ENCODE measurements at places on chromosomes 1 and 21.

DNA sequence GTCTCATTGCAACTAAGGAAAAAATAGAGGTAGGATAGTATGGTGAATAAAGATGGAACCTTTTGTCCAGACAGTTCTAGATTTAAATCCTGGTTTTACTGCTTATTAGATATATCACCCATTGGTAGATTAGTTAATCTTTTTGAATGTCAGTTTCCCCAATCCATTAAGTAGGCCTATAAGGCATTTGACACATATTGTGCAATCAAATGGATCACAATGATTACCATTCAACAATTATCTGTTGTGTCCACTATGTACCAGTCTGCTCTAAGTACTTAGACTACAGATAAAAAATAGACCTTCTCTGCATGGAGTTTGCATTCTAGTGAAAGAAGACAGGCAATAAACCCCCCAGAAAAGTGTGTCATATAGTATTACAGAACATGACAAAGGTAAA, 6.0 kb upstream of the PALMD start:
- no peak for DNase-seq

- peak; percentile 37 for DNase-seq
These were observed 38.5 kb upstream of the PDE9A start for GRCh38 chr21:42614811-42615351.

DNA sequence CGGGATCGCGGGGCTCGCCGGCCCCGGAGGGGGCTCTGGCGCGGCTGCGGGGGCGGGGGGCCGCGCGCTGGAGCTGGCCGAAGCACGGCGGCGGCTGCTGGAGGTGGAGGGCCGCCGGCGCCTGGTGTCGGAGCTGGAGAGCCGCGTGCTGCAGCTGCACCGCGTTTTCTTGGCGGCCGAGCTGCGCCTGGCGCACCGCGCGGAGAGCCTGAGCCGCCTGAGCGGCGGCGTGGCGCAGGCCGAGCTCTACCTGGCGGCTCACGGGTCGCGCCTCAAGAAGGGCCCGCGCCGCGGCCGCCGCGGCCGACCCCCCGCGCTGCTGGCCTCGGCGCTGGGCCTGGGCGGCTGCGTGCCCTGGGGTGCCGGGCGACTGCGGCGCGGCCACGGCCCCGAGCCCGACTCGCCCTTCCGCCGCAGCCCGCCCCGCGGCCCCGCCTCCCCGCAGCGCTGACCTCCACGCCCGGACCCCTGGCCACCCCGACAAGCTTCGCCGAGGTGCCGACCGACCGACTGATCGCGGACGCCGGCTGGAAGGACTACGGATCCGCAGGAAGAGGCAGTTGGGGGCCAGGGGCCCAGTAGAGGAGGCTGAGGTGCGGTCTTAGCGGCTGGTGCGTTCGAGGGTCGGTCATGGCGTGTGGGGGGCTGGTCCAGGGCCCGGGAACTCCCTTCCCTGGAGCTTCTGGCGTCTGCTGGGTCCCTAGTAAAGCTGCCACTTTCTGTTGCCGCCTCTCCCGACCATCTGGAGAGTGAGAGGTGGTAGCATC, 711 bp downstream of the TRNP1 start:
- no peak for DNase-seq

DNA sequence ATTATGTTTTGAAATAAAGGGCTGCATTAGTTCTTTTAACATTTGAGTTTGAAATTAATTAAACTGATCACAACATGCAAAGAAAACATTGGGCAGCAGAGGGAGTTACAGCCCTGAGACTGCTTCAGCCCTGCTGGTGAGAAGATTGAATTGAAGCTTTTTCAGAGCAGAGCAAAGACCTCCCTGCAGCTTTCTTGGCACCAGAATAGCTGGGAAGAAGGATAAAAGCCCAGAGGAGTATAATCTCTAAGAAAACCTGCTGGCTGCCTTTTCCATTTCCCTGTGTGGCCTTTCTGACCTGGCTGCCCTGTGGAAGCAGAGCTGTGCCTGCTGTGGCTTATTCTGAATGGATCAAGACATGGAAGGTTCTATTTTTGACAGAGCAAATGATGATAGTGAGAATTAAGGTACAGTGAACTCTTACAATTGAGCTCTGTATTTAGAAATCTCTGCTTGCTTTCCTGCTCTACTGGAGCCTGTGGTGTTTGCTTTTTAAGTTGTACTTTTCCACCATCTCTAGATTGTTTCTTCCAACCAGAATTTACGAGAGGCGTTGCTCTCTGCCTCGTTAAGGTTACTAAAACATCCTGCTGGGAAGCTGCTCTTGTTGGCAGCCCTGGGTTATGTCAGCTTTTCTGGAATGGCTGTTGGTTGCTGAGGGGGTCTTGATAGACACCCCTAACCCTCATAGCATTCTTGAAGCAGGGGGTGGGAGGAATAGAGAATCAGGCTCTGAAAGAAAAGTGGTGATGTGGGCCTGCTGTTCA, 9.9 kb downstream of the SNRPE start:
- DNase-seq, result peak; percentile 13

- no peak for DNase-seq
These were observed 1.0 kb upstream of the NADK start for GRCh38 chr1:1779320-1779675.

- DNase-seq, result no peak
These were observed 195.6 kb downstream of the HMCN1 start for GRCh38 chr1:185929776-185930175.

DNA sequence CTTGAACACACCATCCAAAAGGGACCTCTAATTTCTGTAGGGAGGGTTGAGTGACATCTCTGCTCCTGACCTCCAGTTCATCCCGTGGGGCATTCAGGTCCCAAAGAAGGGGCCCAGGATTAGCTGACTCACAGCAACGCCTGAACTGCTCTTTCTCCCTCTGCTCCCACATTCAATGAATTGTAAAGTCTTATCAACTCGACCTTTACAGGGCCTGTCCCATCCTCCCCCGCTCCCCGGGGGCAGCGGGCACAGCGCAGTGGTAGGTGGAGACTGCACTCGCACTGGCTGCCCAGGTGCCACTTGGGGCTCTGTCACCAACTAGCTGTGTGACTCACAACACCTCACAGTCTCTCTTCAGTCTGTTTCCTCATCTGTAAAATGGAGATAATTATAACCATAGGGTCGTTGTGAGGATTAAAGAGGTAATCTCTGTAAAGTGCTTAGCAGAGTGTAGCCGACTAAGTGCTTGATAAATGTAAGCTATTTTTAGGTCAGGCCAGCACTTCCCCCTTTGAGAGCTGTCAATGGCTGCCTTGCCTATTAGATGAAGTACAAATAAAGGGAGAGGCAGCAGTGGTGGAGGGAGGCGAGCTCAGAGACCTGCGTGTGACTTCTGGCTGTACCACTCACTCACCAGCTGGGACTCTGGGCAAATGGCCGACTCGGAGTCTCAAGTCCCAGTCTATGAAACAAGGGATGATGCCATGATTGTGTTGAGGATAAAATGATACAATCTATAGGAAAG, 637 bp upstream of the MYBPHL start:
- no peak for DNase-seq

DNA sequence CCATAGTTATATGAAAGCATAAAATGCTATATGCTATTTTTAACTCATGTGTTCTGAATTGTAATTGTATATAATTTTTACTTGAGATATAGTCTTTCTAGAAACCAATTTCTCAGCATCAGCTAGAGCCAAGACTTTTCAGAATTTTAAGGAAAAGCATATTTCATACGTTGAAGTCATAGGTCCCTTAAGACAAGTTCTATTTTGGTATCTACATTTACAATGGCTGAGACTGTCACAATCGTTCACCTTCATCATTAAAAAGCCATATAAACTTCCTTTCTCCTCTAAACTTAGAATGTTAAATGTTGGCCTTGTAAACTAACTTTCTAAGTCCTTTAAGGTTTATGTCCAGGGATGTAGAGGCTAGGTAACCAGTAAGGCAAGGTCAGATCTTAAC, 104.1 kb downstream of the LRRC40 start:
- no peak for DNase-seq

GRCh38 chr1:49163031-49163430, 386.3 kb upstream of the BEND5 start:
- DNase-seq, result no peak

DNA sequence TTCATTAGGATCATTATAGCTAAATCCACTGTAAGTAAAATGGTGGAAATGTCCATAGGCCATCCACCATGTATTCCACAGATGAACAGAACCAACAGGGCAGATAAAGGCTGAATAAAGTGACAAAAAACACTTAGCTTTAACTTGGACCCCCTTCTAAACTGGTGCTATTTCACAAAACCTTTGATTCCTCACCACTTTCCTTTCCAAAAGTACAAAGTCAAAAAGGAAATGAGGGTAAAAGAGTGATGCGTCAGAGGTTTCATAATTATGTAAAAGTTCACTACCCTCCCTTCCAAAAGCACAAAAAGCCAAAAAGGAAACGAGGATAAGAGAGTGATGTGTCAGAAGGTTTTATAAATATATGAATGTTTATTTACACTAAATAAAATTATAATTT, 172.2 kb downstream of the TBX15 start:
- DNase-seq, result no peak

- peak; percentile 65 for DNase-seq
These were observed 1.5 kb upstream of the COX20 start for GRCh38 chr1:244833734-244834542.

- no peak for DNase-seq
These were observed 288.3 kb upstream of the ADGRL2 start for GRCh38 chr1:81512252-81513003.

DNA sequence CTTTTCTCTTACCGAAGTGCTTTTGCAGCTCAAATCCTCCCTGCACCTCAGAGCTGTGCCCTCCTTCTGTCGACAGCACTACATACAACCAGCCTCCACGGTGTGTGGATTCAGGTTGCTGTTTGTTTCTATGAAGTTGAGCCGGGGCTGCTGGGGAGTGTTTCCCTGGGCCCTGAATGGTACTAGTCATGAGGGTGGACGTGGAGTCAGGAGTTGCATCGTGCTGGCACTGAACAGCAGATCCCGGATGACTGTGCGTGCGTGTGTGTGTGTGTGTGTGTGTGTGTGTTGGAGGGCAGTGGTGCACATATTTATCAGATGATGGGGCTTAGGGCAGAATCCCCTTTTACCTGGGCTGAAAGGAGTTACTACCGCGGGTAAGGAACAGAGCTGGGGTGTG, 47.0 kb downstream of the ACTL8 start:
- DNase-seq, result no peak
